Naive thymus-derived CD8-positive, alpha-beta T cell (primary cell): ENCODE measurements at places on chromosomes 7 and 10. TPM values are rescaled to one million over a fixed set of nuclear protein-coding genes. Genes with fewer than 3 reads are reported as not detected.
A peak's percentile ranks its signal among the peaks of the same experiment; 100 is the strongest.

Gene NODAL
- polyA plus RNA-seq, result not detected

Gene GHRHR
- polyA plus RNA-seq, result not detected

Gene ZNF488
- polyA plus RNA-seq, result not detected

Gene SPDYE11
- 0.14 TPM for polyA plus RNA-seq

Gene RBP3
- not detected for polyA plus RNA-seq

Gene USP6NL
- polyA plus RNA-seq, result 4.2 TPM

DNA sequence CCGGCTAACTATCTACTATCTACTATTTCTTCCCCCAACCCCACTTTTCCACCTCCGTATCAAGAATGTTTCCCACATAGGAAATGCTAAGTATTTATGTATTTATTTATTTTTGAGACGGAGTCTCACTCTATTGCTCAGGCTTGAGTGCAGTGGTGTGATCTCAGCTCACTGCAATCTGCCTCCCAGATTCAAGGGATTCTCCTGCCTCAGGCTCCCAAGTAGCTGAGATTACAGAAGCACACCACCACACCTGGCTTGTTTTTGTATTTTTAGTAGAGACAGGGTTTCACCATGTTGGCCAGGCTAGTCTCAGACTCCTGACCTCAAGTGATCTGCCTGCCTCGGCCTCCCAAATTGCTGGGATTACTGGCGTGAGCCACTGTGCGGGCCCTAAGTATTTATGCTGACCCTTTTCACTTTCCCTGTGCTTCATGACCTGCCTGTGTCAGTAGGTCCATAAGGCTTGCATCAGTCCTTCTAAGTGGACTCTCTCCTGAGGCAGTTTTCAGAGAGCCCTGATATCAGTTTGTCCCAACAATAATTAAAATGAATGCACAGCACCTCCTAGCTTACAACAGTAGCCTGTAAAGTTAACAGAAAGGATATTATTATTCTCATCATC lies 25.7 kb upstream of the FBXW4 start:
- H3K4me3 ChIP-seq, result no peak overlapping the region
- H3K4me1 ChIP-seq, result no peaks in the 10 kb centered on the region
- DNase-seq, result no peak
- H3K36me3 ChIP-seq, result no peaks in the 10 kb centered on the region

DNA sequence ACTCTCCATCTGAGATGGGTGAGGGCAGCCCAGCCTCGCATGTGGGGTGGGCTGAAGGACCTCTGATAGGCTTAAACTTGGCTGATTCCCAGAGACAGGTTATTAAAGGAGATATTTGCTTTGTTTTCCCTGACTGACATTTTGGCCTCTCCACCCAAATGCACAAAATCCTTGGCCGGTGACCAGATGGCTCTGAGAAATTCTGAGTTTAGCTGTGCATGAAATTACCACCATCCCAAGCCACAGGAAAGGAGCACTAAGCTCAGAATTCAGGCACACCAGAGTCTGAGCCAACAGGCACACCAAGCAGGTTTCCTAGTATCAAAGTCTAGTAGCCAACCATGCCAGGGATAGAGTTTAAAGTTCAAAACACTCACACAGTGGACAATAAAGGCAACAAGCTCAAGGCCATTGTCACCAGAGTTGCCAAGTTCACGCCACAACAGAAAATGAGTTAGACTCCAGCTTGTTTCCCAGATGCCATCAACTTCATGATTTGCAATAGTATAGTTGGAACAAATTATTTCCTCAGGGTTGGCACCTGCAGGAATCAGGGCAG lies 387.6 kb downstream of the KCNMA1 start:
- no peak overlapping the region for H3K27ac ChIP-seq
- H3K4me3 ChIP-seq, result no peak overlapping the region
- peaks cover 25% of the 10 kb centered on the region for H3K4me1 ChIP-seq
- no peak for DNase-seq
- no peaks in the 10 kb centered on the region for H3K27me3 ChIP-seq

- H3K4me3 ChIP-seq, result no peak overlapping the region
- peak overlapping the region; percentile 85 for H3K27ac ChIP-seq
- no peak for DNase-seq
- peaks cover 67% of the 10 kb centered on the region for H3K4me1 ChIP-seq
These were observed 104.4 kb upstream of the ANLN start for GRCh38 chr7:36285276-36285675.

- H3K4me3 ChIP-seq, result no peak overlapping the region
- peaks cover 63% of the 10 kb centered on the region for H3K4me1 ChIP-seq
- H3K27ac ChIP-seq, result peak overlapping the region; percentile 78
- H3K36me3 ChIP-seq, result peaks cover 58% of the 10 kb centered on the region
- H3K27me3 ChIP-seq, result no peaks in the 10 kb centered on the region
These were observed 52.3 kb downstream of the TACR2 start for GRCh38 chr10:69364232-69364940.

DNA sequence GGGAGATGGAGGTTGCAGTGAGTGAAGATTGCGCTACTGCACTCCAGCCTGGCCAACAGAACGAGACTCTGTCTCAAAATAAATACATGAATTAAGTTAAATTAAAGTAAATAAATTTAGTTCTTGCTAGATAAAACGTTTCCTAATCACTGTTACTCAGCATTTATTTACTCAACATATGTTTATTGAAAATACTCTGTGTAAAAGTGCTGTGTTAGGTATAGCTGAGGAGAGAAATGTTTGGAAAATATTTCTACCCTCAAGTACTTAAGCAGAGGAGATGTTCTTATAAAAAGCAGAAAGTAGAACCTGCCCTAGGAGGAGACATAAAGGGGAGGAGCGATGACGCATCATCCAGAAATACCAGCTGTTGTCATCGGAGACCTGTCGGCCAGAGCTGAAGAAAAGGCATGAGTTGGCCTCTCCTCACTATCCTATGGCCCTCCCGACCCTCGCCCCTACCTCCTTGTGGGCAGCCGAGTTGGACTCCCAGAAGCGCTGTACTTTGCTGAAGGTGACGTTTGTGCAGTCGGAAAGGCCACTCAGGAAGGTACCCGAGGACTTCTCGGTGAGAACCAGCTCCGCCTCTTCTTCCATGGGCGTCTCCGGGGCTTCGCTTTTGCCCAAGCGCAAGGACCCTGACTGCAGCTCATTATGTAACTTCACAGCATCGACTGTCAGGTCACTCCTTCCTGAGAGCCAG lies 1.1 kb downstream of the RRP12 start:
- peaks cover 18% of the 10 kb centered on the region for H3K4me1 ChIP-seq
- no peak for DNase-seq
- peak overlapping the region; percentile 95 for H3K4me3 ChIP-seq
- H3K27ac ChIP-seq, result peak overlapping the region; percentile 99
- peaks cover 19% of the 10 kb centered on the region for H3K36me3 ChIP-seq
- no peaks in the 10 kb centered on the region for H3K27me3 ChIP-seq

DNA sequence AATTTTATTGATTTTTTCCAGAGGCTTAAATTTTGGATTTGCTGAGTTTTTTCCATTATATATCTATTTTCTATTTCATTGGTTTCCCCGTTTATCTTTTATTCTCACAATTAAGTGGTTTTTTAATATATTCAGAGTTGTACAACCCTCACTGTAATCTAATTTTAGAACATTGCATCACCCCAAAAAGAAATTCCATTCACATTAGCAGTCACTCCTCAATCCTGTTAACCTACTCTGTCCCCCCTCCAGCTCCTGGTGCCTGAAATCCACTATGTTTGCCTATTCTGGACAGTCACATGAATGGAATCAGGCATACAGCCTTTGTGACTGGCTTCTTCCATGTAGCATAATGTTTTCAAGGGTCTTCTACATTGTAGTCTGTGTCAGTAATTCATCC lies 55.8 kb upstream of the ITGA8 start:
- no peaks in the 10 kb centered on the region for H3K27me3 ChIP-seq
- no peaks in the 10 kb centered on the region for H3K4me1 ChIP-seq
- H3K27ac ChIP-seq, result no peak overlapping the region

GRCh38 chr10:21464134-21464533 lies 61.3 kb downstream of the SKIDA1 start:
- H3K4me3 ChIP-seq, result no peak overlapping the region
- H3K27ac ChIP-seq, result no peak overlapping the region
- no peaks in the 10 kb centered on the region for H3K4me1 ChIP-seq
- peaks cover 11% of the 10 kb centered on the region for H3K27me3 ChIP-seq
- no peak for DNase-seq

DNA sequence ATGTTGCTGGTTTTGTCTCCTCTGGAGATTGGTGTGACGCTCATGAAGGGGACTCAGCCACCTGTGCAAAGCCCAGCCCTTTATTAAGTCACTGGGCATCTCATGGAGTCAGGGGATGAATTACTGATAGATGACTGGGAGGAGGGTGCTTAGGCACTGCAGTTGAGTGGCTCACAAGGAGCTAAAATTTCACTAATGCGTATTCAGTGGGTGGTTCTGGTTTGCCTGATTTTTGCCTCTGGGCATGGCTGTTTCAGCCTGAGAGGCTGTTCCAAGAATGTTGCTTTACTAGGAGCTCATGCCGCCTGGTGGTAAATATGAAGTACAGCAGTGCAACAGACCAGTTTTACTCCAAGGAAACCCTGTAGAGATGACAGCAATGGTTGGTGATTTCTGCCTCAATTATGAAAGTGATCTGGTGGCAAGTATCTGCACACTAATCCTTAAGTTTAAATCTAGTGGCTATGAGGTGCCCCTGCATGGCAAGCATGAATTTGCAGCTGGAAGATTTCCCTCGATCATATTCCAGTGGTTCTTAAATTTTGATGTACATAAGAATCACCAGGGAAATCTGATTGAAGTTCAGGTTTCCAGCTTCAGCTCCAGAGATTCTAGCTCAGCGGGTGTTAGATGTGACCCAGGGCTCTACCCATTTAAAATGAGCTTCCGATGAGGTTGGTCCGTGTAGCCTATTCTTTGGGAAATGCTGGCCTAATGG lies 19.9 kb downstream of the ACTA2 start:
- no peak overlapping the region for H3K4me3 ChIP-seq
- peaks cover 5% of the 10 kb centered on the region for H3K36me3 ChIP-seq
- H3K27me3 ChIP-seq, result no peaks in the 10 kb centered on the region
- no peak overlapping the region for H3K27ac ChIP-seq
- H3K4me1 ChIP-seq, result peaks cover 9% of the 10 kb centered on the region

DNA sequence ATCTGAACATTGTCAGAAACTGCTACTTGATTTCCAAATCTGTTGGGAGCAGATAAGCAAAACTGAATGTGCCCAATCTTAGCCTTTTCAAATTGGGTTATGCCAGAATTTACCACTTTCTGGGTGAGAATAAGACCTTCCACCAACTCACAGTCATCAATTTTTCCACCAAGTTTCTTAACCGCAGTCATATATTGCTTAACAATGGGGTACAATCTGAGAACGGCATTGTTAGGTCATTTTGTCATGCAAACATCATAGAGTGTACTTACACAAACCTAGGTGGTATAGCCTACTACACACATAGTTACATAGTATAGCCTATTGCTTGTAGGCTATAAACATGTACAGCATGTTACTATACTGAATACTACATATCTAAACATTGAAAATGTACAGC lies 16.0 kb downstream of the MRPS33 start:
- DNase-seq, result no peak
- no peaks in the 10 kb centered on the region for H3K27me3 ChIP-seq
- H3K4me1 ChIP-seq, result peaks cover 2% of the 10 kb centered on the region
- H3K4me3 ChIP-seq, result no peak overlapping the region
- peaks cover 1% of the 10 kb centered on the region for H3K36me3 ChIP-seq

DNA sequence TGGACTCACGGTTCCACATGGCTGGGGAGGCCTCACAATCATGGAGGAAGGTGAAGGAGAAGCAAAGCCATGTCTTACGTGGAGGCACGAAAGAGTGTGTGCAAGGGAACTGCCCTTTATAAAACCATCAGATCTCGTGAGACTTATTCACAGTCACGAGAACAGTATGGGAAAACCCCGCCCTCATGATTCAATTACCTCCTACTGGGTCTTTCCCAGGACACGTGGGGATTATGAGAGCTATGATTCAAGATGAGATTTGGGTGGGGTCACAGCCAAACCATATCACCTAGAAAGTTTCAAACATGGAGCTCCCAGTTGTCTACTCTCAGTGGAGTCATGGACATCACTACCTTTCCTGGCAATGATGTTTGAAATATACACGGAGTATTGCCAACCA lies 49.6 kb downstream of the CYCS start:
- H3K27ac ChIP-seq, result no peak overlapping the region
- peaks cover 3% of the 10 kb centered on the region for H3K4me1 ChIP-seq
- no peaks in the 10 kb centered on the region for H3K36me3 ChIP-seq
- DNase-seq, result no peak
- H3K27me3 ChIP-seq, result peaks cover 3% of the 10 kb centered on the region

GRCh38 chr7:70479153-70480021 lies 652.6 kb upstream of the GALNT17 start:
- H3K27me3 ChIP-seq, result no peaks in the 10 kb centered on the region
- H3K27ac ChIP-seq, result no peak overlapping the region
- H3K36me3 ChIP-seq, result no peaks in the 10 kb centered on the region
- H3K4me3 ChIP-seq, result no peak overlapping the region
- no peaks in the 10 kb centered on the region for H3K4me1 ChIP-seq
- no peak for DNase-seq

GRCh38 chr10:124917428-124918190 lies 24.3 kb upstream of the ZRANB1 start:
- peak overlapping the region; percentile 95 for H3K4me3 ChIP-seq
- H3K36me3 ChIP-seq, result peaks cover 12% of the 10 kb centered on the region

DNA sequence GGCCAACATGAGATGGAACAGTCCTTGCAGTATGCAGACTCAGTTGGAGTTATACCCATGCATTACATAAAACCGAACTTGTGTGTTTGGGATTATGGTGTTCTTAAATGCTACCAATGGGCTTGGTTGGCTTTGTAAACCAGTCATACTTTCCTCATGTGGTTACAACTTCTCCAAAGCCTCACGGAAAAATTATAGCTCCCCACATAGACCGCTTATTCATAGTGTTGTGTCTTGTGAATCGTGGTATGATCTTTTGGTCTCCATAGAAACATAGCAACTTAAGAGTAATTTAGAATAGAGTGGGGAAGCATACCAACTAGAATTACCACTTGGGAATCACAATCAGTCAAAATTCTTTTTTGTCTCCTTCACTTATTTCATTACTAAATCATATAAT lies 112.3 kb upstream of the FZD1 start:
- no peak overlapping the region for H3K4me3 ChIP-seq
- no peak for DNase-seq
- H3K27ac ChIP-seq, result no peak overlapping the region

- no peak overlapping the region for H3K27ac ChIP-seq
- H3K27me3 ChIP-seq, result peaks cover 5% of the 10 kb centered on the region
- no peaks in the 10 kb centered on the region for H3K36me3 ChIP-seq
- H3K4me3 ChIP-seq, result no peak overlapping the region
- no peak for DNase-seq
These were observed 230.9 kb upstream of the AGK start for GRCh38 chr7:141320287-141320686.

DNA sequence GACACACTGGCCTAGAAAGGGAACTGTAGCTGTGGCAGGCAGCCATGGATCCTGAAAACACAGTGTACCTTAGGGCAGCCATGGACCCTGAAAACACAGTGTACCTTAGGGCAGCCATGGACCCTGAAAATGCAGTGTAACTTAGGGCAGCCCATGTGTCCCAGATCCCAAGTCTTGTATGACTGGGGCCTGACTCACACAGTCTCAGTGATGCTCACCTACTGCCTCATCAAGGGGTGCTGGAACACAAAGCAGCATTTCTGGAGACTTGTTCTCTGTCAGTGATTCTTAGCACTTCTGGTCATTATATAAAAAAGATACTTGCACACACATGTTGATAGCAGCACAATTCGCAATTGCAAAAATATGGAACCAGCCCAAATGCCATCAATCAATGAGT lies 70.2 kb upstream of the LAMB4 start:
- H3K27me3 ChIP-seq, result no peaks in the 10 kb centered on the region
- H3K4me1 ChIP-seq, result no peaks in the 10 kb centered on the region
- no peak for DNase-seq
- H3K4me3 ChIP-seq, result no peak overlapping the region
